ENCODE measurements at places on chromosomes 7 and 10. TPM values are rescaled to one million over a fixed set of nuclear protein-coding genes. Genes with fewer than 3 reads are reported as not detected.

DNA sequence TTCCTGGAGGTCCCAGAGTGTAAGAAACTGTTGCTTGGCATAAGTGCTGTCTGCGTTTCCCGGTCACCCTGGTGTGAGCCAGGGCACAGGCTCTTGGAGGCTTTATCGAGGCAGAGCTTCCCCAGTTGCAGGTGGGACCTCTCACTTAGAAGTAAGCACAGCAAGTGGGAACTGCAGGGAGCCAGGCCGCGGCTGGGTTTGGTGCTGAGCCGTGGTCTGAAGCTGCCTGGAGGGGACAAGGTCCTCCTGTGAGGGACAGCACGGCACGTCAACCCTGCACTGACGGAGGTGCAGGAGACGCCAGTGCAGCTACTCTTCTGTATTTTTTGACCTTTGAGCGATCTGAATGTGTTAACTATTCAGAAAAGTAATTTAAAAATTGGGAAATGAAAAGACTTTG is 55.8 kb upstream of the PFKFB3 start:
- DNase-seq, result no peak

DNA sequence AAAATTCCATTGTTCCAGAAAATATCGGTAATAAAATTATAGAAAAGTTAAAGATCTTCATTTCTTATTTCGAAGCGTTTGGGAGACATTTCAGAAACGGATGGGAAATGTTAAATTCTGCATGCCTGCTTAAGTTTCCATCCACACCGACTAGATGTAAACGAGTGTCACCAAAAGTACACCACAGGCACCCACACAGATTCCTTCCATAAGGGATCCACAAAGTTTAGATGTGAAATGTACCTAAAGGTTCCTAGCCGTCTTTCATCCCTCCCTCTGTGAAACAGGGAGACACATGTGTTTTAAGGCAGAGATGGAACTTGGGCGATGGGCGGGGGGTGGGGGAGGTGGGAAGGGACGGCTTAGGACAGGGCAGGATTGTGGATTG is 621 bp upstream of the CAV1 start:
- DNase-seq, result no peak

GRCh38 chr7:103793614-103794013 is 195.8 kb downstream of the RELN start:
- no peak for DNase-seq

DNA sequence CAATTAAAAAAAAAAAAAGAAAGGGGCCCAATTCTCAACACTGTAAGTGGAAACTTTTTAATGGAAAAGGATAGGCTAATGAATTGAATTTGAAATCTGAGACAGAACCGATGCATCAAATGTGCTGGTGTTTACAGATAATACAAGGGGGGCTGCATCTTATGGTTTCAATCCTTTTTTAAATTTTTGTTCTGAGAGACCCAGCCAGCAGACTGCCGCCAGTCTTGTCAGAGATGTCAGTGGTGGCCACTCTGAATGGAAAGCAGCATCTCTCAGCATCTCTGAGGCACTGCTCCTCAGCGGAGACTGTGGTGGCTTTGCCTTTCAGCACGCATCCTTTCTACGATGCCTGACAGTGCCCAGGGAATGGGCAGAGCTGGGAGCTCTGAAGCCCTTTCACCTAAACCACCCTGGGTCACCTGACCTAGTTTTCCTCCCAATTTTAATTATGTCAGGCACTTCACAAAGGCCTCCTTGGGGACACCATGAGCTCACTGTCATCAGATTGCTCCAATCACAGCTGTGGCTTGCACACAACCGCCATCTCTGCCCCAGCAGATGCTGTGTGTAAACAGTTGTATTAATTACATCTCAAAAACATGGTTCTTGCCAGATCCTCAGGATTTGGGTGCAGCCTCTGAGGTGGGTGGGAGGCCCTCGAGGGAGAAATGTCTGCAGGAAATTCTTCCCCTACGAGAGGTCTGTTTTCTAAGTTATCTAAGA is 81.2 kb downstream of the EGFR start:
- DNase-seq, result no peak

DNA sequence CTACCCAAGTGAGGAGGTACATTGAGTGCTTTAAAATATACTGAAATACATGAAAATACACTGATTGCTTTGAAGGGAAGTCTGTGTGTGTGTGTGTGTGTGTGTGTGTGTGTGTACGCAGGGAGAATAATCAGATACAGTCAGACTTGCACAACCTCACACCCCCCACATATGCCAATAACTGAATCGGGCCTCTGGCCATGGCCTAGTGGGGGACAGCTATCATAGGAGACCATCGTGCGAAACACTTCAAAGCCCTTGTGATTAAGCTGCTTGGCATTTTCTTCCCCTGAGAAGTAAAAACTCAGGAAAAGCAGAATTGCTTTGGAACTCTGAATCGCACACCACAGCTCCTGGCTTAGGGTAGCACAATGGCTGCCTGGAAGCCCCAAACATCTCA is 135.1 kb downstream of the C10orf105 start:
- DNase-seq, result no peak

DNA sequence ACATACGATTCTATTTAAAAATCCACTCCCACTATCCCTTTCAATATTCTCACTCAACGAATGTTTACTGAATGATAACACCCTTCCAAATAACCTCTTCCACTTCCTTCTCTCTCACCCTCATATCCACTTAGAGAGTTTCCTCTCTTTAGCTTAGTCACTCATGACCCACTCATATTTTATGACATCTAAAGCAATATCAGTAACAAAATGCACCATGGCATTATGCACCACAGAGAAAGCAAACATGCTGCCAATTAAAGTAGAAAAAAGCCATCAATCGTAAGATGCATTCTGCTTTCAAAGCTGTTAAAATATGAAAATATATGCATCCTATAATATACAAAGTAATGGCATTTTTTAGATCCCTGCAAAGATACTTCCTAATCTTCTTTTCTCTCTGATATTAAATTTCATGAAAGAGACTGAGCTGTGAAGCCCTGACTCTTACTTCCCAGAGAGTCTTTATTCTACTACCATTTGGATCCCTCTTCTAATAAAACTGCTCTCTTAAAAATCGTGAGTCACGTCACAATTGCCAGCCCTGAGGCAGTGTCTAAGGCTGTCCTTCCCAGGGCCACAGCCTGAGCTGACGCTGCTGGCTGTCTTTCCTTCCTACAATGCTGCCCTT is 283.0 kb upstream of the KLF6 start:
- no peak for DNase-seq

DNA sequence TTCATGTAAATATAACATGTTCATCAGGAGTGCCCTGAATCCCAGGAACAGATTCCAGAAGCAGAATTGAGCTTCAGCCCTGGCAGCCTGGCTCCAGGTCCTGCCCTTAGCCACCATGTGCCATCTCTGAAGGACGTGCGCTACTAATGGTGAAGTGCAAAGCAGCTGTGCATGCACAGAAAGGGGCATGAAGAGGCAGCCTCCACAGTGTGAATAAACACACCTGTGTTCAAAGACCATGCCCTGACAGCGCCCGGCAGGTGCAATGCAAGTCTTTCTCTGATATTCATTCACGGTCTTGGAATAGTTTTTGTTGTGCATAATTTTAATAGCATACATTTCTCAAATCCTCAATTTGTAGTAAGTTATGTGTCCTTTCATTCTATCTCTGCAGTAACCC is 250.4 kb upstream of the TCERG1L start:
- no peak for DNase-seq

GRCh38 chr7:100825751-100826513 is 1.4 kb downstream of the EPHB4 start:
- DNase-seq, result no peak

DNA sequence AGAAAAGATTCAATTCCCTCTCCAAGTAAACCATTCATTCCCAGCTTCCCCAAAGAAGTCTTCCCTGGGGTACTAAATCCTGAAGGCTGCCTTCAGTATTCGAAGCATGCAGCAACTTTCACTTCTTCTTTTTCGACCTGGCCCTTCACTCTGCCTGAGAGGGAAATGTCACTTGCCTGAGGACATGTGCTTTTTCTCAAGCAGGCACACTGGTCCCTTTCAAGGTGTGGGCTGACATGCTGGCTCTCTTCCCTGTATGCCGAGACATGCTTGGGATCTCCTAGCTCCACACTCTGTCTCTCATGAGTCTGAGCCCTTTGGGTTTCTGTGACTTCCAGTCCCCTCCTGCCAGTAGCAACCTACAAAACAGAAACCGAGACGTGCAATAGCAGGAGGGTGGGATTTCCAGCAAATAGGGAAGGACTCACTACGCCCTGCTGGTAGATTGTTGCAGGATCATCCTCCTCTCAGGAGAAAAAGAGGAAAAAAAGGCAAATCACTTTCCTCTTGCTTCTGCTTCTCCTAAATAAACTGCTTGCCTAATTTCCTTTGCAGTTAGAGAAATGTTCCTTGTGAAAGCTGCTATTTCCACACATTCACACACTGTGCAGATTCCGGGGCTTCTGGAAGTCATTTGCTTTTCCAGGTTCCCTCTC is 33.5 kb downstream of the FIGNL1 start:
- no peak for DNase-seq

DNA sequence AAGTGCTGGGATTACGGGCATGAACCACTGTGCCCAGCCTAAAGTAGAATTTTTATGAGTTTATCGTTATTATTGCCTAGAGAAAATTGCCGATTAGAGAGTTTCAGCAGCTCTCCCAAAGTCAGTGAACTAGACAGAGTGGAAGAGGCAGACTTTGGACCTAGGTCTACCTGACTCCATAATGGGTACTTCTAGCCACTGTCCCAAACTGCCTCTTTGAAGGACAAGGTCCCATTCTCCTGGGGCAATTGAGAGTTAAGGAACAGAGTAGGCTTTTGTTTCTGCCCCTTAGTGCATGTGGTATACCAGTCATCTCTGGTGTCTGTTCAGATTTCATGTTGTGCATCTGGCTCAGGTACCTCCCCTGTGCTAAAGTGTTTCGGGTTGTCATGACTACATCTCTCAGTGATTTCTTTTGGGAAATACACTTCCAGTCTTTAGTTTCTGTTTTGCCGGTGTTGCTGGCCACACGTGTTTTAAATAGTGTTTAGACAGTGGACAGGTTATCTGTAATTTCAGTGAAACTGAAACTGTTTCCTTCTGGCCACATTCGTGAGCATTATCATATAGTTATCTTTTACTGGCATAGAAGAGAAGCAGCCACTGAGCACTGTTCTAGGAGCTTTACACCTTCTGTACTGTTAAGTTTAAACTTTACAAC is 4.7 kb downstream of the TMEM236 start:
- no peak for DNase-seq

- no peak for DNase-seq
Measured at GRCh38 chr7:82566752-82567151, 123.2 kb upstream of the CACNA2D1 start.

DNA sequence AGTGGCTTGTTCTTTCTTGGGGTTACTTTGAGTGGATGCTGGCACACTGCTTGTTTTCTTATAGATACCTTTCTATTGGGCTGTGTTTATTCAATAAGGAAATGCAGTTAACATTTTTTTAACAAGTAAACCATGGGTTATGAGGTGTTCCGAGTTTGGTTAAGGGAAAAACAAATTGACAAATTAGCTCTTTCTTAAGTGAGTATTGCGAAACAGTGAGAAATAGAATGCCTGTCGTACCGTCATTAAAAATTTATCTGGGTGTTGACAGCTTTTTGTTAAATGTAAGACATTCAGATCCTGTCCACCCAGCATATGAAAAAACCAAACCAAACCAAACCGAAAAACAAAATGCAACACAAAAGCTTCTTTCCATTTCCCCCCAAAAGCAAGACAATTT is 6.2 kb downstream of the CUX1 start:
- DNase-seq, result no peak

DNA sequence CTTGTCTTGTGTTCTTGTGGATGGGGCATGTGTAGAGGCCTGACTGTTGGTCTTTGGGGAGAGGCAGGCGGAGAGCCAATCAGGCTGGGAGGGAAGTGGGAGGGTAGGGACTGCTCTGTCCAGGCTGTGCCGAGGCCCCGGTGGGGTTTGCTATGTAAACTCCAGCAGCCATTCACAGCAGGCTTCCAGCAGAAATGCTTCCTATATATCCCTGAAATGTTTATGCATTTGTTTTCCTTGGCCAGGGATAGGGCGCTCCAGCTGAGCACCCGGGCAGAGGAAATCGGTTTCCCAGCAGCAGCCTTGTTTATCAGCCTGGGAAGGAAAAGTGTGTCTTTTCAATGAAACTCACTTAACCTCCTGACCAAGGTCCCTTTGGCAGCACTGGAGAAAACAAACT is 18.3 kb upstream of the AQP1 start:
- peak; percentile 48 for DNase-seq

DNA sequence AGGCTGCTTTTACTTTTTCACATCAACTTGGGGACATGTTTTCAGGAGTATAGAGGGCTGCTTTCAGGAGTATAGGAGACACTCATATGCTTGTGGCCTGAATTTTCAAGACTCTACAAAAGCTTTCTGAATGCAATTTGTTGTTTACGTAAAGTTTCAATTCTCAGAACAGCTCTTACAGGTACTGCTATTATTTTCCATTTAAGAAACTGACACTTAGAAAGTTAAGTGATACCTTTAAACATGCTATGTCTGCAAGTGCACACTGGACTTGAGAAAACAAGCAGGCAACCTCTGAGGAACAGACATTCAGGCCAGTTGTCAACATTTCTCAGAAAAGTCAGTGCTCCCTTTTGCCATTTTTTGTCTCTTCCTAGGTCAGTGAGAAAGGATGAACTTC is 70.0 kb upstream of the PHYHIPL start:
- DNase-seq, result no peak

- DNase-seq, result no peak
Measured at GRCh38 chr7:46215987-46216567, 295.0 kb upstream of the IGFBP3 start.

GRCh38 chr7:115038158-115038557 is 116.3 kb downstream of the MDFIC start:
- no peak for DNase-seq

DNA sequence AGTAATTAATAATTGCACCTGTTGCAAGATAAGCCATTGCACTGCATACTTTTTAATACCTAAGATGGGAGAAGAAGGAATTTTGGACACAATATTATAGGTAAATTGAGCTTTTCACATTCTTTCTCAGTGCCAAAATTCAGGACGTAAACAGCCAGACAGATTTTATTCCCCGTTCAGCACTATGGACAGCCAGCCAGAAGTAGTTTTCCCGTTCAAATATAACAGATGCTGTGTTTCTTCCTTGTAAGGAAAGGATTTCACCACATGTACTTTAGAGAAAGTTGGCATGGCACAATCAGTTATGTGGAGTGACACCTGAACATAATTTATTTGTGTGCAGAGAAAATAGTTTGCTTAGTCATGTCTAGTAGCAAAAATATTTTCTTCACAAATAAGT is 34.8 kb downstream of the SEMA3E start:
- no peak for DNase-seq

DNA sequence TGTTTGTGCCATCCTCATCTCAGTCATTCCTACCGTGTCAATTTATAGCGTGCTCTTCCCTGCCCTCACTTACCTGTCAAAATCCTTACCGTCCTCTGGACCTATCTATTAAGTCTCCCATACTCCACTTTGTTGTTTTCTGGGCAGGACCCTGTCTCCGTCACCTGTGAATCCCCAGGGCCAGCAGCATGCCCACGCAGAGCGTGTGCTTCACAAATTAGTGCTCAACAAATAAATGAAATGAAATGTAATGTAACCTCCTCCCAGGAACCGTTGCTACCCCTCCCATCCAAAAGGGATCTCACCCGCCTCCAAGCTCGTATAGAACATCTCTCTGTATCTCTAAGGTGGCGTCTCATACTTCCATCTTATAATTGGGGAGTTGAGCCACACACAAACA is 589.9 kb upstream of the MGMT start:
- DNase-seq, result no peak

FFAR4 gene
- polyA plus RNA-seq, result 0.08 TPM

HMX3 gene
- not detected for polyA plus RNA-seq

CALML3 gene
- polyA plus RNA-seq, result 0.11 TPM

ATRNL1 gene
- polyA plus RNA-seq, result 38.8 TPM

MOSPD3 gene
- polyA plus RNA-seq, result 23.5 TPM

CH25H gene
- polyA plus RNA-seq, result 2.7 TPM

UPK3B gene
- 2.4 TPM for polyA plus RNA-seq

NPC1L1 gene
- 2.2 TPM for polyA plus RNA-seq
